ENCODE measurements at places on chromosomes 12 and 14.
A peak's percentile ranks its signal among the peaks of the same experiment; 100 is the strongest.

GRCh38 chr12:5257763-5258495 lies 174.0 kb upstream of the NTF3 start:
- no peak for DNase-seq

GRCh38 chr14:75155169-75155568 lies 21.2 kb downstream of the TMED10 start:
- DNase-seq, result no peak

- DNase-seq, result peak; percentile 42
These were observed 44.2 kb downstream of the KCTD10 start for GRCh38 chr12:109432842-109433304.

GRCh38 chr14:95389471-95390011 lies 69.8 kb upstream of the CLMN start:
- DNase-seq, result no peak

GRCh38 chr12:94267921-94268471 lies 119.6 kb downstream of the PLXNC1 start:
- DNase-seq, result no peak

DNA sequence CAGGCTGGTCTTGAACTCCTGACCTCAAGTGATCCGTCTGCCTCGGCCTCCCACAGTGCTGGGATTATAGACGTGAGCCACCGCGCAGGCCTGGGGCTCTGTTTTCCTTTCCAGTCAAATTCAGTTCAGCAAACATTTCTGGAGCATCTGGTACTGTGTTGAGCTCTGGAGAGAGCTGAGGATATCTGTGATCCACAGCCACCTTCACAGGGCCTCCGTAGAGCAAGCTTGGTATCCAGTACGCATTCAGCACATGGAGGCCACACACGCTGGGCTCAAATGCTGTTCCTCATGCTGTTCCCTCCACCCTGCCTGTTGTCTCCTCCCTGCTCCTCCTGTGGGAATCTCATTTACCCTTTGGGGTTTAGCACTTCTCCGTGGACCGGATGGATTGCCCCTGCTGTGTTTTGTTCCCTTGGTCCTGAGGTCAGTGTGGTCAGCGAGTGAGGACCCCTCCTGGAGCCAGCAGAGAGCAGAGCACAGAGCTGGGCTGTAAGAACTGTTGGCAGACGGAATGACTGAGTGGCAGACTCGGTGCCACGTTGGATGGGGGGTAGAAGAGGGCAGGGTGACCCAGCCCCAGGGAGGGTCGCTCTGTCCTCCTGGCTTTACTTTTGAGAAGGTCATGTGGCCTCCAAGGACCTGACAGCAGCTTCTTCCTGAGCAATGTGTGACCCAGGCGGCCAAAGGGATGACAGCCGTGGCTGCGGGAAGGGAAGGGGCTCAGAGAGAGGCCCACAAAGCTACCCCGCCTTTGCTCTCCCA lies 891 bp downstream of the RPS6KL1 start:
- DNase-seq, result no peak

DNA sequence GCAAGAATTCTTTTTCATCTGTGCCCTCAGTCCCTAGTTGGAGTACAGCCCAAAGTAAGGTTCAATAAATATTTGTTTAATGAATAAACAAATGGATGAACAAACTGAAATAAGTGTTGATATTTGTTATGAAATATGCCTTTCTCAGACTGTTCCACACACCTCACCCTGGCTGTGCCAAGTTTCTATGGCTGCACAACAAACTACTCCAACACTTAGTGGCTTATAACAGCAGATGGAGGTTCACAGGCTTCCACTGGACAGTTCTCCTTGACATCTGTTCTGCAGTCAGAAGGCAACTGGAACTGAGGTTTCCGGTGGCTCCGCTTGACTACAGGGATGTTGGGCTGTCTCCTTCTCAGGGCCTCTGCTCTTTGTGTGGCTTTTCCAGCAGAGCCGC lies 197.1 kb downstream of the RGS6 start:
- DNase-seq, result no peak
